HFF-Myc (cell line): ENCODE measurements at places on chromosomes 1 and 21.
A peak's percentile ranks its signal among the peaks of the same experiment; 100 is the strongest.

GRCh38 chr1:163561580-163562295 is 240.0 kb downstream of the NUF2 start:
- DNase-seq, result no peak

- DNase-seq, result no peak
Observed at GRCh38 chr1:184567637-184568036, 180.8 kb downstream of the C1orf21 start.

DNA sequence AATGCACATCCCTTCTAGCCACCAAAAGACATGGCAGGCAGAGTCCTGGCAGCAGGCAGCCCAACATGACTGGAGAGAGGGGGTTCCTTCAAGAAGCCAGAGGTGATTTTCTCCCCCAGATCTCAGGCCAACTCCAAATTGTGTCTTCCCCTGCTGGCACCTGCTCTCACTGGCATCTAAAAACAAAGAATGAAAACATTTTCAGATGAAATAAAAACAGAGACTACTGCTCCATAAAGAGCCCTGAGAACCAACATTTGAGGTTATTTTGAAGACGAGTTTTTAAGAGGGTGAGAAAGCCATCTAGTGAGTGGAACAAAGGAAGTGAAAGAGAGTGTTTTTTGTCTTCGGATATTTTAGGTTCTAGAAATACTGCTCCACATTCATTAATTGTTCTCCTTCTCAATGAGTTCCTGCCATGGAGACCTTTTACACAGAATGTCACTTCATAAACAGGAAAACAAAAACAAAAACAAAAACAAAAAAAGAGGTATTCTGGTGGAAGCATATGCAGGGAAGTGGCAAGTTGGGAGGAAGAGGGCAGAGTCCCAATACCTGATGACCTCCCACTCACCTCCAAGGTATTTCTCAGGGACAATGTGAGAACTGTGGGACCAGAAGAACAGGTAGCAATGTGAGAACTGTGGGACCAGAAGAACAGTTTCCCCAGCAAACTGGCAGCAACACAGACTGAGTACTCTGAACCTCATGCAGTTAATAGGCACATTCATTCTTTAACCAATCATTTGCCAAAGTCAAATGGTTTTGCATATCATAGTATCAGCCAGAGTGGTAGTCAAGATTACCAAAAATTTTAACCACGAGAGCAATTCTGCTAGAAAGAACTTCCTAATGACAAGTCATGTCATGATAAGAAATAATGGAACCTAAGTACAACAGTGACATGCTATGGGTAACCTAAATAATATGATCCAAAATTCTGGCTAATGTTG is 50.0 kb downstream of the KIAA0319L start:
- no peak for DNase-seq

- DNase-seq, result no peak
Observed at GRCh38 chr1:204366759-204367158, 7.0 kb upstream of the PLEKHA6 start.

DNA sequence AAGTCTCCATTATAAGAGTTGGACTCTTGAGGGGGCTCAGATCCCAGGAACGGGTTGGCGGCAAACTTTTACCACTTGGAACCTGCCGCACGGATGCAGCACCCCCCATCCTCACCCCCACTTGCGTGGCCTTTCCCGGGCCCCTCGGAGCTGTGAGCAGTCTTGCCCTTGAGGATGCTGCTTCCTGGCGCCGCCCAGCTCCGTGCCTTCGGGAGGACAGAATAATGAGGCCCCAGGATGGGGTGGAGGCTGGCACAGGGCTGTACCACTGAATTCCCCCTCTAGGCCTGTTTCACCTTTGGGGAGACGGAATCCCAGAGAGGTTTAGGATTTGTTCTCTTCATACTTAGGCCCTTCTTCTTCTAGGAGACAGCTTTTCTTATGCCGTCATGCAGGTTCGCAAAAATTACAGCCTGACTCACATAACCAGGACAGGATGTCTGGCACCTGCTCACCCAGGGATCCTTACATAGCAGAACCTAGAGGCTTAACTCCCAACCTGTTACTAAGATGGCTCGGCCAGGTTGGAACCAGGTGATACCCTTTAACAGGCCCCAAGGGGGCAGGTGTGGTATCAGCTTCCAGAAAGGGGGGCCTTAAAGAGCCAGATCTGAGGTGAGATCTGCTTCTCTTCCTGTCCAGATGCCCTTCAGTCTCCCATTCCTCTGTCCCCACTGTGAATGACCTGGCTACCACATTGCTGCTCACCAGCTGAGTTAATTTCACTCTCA is 1.5 kb downstream of the TRNP1 start:
- no peak for DNase-seq

- no peak for DNase-seq
Observed at GRCh38 chr1:104797982-104798381, 1048.3 kb downstream of the AMY1C start.

GRCh38 chr1:206900149-206900548 is 2.9 kb downstream of the IL24 start:
- no peak for DNase-seq

DNA sequence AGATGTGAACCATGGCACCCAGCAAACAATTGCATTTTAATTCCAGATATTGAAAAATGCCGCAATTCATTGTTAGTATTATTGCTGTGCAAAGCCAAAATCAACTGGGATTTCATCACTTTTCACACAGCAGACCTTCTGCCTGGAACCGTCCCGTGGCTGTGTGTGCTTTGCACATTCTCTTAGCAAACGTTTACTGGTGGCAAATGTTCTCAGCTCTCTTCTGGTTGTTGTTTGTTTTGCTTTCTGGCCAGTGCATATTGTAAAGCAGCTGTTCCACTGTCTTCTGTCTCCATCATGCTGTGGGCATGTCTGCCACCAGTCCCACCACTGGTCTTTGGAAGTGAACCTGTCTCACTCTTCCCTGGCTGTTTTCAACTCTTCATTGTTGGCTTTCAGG is 19.8 kb upstream of the TTLL10 start:
- no peak for DNase-seq

DNA sequence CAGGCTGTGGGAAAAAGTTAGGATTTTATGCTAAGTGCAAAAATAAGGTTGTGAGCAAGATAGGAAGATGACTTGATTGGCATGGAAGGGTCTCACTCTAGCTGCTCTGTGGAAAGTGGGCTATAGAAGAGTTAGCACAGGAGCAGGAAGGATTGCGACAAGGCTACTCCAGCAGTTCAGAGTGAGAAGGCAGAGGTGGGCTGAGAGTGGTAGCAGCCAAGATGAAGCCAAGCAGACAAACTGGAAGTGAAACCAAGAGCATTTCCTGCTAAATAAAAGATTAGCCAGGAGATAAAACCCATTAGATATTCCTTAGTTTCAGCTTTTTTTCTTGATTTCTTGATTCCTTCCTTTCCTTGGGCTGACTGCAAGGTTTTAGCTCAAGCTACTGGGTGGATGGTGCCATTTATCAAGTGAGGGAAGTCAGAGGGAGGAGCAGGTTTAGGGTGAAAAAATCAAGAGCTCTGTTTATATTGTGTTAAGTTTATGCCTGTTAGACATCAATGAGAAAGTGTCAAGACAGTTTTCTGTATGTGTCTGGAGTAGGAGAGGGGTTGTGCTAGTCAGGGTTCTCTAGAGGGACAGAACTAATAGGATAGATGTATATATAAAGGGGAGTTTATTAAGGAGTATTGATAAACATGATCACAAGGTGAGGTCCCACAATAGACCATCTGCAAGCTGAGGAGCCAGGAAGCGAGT is 33.1 kb upstream of the ZNF644 start:
- no peak for DNase-seq

- DNase-seq, result no peak
Observed at GRCh38 chr1:169466259-169467230, 19.2 kb downstream of the SLC19A2 start.

DNA sequence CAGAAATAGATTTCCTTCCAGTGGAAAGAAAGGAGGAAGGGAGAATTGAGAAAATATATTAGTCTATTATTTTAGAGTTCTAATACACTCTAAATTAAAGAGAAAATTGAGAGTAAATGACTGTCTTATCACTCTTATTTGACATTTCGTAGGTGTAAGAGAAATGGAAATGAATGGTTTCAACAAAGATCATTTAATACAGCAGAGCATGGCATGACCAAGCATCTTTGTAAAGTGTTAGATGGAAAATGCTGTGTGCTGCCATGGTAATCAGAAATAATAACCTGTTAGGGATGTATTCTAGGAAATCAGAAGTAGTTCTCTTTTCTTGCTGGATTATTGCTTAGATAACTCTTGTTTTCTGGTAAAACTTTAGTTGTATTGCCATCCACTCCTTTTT is 90.9 kb downstream of the GIPC2 start:
- DNase-seq, result no peak

DNA sequence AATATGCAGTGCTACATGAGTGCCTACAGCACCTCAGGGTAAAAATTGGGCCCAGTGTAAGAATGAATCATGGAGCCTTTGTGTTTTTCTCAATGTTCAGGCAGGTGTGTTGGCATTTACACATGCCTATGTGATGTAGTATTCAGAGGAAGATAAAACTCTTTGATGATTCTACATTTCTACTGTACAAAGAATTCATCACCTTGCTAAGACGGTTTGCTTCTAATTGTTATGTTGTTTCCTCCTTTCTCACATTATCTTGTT is 867.3 kb downstream of the TTLL7 start:
- no peak for DNase-seq

DNA sequence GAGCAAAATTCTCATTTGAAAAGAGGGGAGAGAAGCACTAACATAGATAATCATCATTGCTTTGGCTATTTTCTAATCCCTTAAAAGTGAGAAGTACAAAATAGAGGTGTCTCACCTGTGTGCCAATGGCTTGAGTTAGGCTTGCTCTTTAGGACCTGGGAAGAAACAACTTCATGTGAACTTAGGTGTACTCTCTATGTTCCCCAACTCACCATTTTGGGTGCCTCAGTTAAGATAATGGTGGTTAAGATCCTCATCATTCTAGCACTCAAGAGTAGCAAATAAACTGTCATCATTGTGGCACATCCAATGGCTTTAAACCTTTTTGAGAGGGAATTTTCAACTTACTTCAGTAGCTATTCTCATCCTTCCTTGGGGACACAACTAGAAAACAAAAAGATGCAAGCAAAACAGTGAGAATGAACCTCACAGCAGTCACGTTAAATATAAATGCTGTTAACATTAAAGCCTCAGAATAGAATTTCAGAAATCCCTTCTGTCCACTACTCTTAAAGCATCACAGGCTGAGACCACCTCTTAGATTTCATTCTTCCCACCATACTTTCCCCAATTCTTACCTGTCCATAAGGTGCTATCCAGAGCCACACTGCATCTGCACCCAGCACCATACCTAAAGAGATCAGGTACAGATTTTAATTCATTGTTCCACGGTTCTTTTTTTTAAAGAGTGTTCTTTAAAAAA is 1.2 kb downstream of the GAS5 start:
- DNase-seq, result no peak

DNA sequence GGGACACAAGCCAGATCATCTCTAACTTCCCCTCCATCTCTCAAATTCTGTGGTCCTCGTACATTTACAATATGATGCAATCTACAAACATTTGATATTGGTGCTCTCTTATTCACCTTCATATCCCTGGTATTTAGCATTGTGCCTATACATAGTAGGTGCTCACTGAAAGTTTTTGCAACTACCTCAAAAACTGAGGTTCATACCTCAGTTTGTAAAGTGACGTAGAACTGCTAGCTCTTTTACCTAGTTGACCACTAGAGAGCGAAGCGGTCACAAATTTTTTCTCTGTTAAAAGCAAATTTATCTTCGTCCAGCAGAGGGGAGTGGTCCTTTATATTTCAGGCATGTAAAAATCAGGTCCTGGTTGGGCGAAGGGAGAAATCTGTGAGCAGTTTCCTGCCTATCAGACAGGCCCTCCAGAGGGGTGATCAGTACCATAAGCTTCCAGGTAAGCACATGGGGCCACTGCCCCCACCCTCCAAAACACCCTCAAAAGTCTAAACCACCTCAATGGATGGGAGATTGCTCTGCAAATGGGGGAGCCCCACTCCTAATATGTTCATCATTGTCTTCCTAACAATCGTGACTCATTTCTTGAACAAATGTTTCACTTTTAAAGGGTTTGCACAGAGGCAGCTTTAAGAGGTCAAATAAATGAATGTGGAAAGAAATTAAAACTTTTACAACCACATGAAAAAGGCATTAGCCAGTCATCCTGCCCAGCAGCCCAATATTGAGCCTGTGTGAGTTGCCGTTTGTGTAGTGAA is 10.6 kb upstream of the HLCS start:
- DNase-seq, result peak; percentile 73

DNA sequence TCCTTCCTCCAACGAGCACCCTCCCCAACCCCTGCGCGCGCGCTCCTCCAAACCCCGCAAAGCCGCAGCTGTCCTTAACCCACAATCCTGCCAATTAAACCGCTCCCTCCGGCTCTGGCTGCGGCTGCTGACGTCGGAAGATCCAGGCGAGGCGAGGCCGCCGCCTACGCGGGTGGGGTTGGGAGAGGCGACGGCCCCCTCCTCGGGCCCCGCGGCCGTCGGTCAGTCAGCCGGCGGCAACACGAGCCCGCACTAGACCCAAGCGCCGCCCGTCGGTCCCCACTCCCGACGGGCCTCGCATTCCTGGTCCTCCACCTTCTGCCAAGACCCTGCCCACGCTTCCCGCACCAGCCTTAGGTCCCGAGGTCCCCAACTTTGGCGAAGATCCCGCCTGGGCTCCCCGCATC is 75.4 kb downstream of the VWA5B1 start:
- DNase-seq, result no peak

DNA sequence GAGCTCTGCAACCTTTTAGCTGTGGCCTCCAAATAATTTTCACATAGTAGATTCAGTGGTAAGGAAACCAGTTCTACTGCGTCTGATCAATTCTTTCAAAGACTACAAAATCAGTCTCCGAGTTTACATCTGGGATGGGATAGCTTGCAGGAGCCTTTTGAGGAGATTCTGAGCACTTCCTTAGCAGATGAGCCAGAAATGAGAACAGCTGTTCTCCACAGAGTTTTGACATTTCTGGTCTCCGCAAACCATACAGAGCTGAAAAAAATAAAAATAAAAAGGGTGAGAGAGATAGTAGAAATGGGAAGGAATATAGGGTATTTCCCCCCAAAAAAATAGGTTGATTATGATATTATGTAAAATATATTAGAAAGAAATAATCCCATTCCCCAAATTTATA is 119.3 kb downstream of the LYPLAL1 start:
- DNase-seq, result no peak

- DNase-seq, result peak; percentile 44
Observed at GRCh38 chr1:7379441-7379971, 391.6 kb upstream of the VAMP3 start.
